ENCODE measurements at places on chromosomes 1 and 21.

GRCh38 chr1:24987875-24988557 lies 57.9 kb upstream of the RUNX3 start:
- no peak for DNase-seq

- no peak for DNase-seq
These were observed 40.3 kb upstream of the COL18A1 start for GRCh38 chr21:45364468-45365185.

GRCh38 chr1:198749279-198749678 lies 110.4 kb downstream of the PTPRC start:
- no peak for DNase-seq

GRCh38 chr1:188906921-188907641 lies 1570.6 kb downstream of the BRINP3 start:
- no peak for DNase-seq

DNA sequence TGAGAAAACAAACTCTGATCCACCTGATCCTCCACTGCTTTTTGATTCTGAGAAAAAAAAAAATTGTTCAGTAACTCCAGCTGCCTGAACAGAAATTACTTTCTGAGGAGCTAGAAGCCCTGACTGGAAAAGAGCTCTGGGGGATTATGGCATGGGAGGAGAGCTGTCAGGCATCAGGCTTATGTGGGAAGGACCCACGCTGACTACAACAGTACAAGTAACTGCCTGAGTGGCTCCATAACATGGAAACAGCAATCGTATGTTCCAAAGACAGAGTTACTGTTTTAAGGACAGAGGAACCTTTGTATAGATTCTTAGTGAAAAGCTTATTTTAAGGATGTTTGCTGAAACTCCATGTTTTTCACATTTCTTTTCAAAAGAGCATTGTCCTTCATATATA lies 1.2 kb upstream of the ANGPTL7 start:
- DNase-seq = no peak

- no peak for DNase-seq
These were observed 465.2 kb downstream of the USP25 start for GRCh38 chr21:16194788-16195537.

DNA sequence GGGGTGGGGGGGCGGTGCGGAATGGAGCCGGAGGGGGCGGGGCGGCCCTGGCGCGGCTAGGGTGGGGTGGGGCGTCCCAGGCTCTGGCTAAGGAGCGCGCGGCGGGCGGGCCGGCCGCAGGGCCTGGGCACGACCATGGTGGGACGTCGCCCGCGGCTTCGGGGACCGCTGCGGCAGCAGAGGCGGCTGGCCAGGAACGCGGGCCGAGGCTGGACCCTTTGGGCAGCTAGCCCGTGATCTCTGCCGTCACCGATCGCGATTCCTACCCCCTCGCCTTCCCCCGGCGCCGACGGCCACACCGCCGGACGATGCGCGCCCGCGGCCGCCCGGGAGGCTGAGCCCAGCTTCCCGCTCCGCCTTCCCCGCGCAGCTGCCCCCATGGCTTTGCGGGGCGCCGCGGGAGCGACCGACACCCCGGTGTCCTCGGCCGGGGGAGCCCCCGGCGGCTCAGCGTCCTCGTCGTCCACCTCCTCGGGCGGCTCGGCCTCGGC lies at the start of gene MAP3K21:
Gene MAP3K21, plus strand, starts transcription at position 74 of the 491 bp plus-strand sequence. Its CDS starts 305 bp downstream, at position 379.
- no peak for DNase-seq

DNA sequence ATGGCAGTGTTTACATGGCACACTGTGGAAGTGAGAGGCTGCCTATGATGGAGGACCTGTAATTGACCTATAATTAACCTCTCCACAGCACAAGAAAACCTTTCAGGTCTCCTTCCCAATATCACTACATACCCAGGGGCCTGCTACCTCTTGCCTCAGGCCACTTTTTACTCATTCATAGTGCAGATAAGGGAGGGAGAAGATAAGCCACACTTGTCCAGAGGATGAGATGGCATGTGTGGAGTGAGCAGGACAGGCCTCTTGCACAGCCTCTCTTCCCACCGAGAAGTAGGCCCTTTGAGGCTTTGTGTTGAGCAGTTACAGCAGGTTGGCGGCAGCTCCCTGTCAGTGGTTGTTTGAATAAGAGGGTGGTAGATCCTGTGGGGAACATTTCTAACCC lies 31.1 kb upstream of the IKBKE start:
- DNase-seq = no peak

- no peak for DNase-seq
These were observed 1313.3 kb downstream of the KCNT2 start for GRCh38 chr1:195294911-195295310.

DNA sequence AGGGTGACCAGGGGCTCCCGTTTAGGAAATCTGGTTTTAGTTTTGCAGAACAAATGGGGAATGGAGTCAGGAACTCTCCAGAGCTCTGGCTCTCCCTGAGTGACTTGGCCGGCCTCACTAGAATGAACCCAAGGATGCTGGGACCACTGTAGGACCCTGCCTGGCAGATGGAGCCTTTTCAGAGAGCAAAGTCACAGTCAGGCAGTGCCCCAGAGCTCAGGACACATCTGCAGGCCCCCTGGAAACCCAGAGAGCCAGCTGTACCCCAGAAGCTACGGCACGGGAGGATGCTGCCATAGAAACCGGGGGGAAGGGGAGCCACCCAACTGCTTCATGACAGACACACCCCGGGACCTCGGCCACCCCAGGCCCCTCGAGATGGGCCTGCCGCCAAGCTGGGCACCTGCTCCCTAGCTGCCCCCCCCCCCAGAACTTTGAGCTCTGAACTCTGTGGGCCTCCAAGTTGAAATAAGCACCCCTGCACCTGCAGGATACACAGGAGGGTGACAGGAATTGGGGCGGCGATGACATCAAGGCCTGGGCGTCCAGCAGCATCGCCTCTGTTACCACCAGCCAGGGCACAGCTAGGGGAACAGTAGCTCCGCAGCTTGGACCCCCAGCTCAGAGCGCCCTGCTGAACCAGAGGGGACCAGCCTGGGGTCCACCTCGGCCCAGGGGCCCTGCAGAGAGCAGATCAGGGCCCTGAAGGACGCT lies 91.8 kb upstream of the VAMP3 start:
- DNase-seq = no peak

DNA sequence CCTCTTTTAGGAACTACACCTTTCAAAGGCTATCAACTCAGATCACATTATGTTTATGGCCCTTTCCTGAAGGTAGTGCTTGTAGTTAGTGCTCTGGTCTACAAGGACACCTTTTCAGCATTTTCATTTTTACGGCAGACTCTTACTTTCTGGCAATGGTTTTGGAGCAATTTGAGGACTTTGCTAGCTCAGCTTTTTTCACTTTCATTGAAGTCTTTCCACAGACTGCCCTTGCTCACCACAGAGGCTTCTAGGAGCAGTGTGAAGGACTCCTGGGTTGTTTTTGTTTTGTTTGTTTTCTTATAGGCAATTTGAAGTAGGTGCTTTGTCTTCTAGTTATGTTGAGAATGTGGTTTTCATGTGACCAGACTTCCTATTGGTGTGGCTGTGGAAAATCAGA lies 43.1 kb downstream of the CD55 start:
- DNase-seq = no peak

GRCh38 chr1:240582953-240583352 lies 29.0 kb downstream of the GREM2 start:
- DNase-seq = no peak

DNA sequence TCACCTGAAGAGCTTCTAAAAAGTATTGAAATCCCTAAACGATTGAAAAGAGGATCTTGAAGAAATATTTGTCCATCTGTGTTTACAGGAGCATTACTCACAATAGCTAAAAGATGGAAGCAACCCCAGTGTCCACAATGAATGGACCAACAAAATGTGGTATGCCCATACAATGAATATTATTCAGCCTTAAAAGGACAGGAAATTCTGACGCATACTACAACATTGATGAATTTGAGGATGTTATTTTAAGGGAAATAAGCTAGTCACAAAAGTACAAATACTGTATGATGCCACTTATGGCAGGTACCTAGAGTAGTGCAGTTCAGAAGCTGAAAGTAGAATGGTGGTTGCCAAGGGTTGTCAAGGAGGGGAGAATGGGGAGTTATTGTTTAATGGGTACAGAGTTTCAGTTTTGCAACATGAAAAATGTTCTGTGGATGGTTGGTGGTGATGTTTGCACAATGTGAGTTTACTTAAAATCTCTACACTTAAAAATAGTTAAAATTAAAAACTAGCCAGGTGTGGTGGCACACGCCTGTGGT lies 37.1 kb upstream of the GADD45A start:
- DNase-seq = no peak
